ENCODE measurements at places on chromosomes 5 and 9.

GRCh38 chr9:3087697-3088096, 243.8 kb upstream of the PUM3 start:
- peak; percentile 2 for DNase-seq

GRCh38 chr9:131067625-131068024, 28.7 kb upstream of the AIF1L start:
- DNase-seq, result no peak

DNA sequence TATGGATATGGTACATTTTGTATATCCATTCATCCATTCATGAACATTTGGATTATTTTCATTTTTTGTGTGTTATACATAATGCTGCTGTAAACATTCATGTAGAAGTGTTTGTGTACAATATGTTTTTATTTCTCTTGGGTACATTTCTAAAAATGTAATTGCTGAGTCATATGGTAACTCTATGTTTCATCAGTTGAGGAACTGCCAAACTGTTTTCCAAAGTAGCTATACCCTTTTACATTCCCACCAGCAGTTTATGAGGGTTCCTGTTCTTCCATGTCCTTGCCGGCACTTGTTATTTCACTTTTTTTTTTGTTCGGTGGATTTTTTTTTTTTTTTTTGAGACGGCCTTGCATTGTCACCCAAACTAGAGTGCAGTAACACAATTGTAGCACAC, 54.0 kb upstream of the MCCC2 start:
- no peak for DNase-seq

DNA sequence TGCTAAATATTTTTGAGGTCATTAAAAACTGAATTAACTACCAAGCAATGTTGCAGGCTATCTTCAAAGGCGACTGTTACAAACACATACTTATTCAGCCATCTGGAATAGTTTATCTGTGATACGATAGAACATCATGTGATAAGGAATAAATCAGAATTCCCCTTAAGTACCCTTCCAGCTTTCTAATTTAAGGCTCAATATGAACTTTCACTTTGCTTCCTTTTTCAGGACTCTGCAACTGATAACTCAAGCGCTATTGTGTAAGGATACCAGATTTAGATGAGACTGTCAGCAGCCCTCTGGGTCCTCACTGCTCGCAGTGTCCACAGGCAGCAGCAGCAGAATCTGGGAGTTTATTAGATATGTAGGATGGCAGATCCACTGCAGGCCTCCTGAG, 416.3 kb downstream of the SPATA31D1 start:
- DNase-seq, result no peak

DNA sequence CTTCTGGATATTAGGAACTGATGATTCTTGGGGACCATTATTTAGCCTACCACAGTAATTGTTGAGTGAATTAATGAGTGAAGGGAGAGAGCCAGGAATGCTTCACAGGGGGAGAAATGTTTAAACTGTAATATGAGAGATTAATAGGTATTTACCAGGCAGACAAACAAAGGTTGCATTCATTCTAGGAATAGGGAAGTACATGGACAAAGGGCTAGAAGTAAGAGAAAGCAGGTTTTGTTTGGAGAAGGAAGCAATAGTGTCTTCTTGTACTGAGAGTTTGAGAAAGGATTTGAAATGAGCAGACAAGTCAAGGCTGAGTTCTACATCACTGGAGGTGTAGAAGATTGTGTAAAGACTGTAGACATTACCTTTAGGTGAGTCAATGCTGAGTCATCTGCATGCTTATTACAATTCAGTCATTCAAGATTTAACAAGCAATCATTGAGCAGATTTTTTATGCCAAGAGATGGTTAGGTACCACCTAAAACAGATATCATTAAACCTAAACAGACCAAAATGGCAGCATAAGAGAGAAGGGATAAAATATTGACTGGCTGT, 8.0 kb downstream of the TAF1L start:
- DNase-seq, result no peak
